ENCODE measurements at places on chromosomes 2 and 18. TPM values are rescaled to one million over a fixed set of nuclear protein-coding genes. Genes with fewer than 3 reads are reported as not detected.

The C2orf78 gene
- not detected for total RNA-seq

The NEU2 gene
- total RNA-seq, result not detected

The RTP5 gene
- not detected for total RNA-seq

The CCDC74B gene
- 1.7 TPM for total RNA-seq

The PIEZO2 gene
- not detected for total RNA-seq

The IL1RN gene
- total RNA-seq, result 3.0 TPM
